ENCODE measurements at places on chromosomes 5 and 9. TPM values are rescaled to one million over a fixed set of nuclear protein-coding genes. Genes with fewer than 3 reads are reported as not detected.

ANKH gene
- 4.7 TPM for total RNA-seq

- DNase-seq: no peak
These were observed 41.4 kb downstream of the PAX5 start for GRCh38 chr9:36992501-36993316.

GRCh38 chr5:83517072-83517687, 45.6 kb downstream of the VCAN start:
- no peak for DNase-seq

DND1 gene
- 0.35 TPM for total RNA-seq

GRCh38 chr9:125637241-125637640, 69.8 kb downstream of the MAPKAP1 start:
- no peak for DNase-seq

GRCh38 chr5:179370490-179371120, 25.3 kb upstream of the ADAMTS2 start:
- no peak for DNase-seq

GRCh38 chr9:27195191-27195590, 86.2 kb downstream of the TEK start:
- DNase-seq: no peak

TDRD7 gene
- total RNA-seq: 17.2 TPM

SPTAN1 gene
- 206 TPM for total RNA-seq

GRCh38 chr5:169013208-169013728, 287.7 kb downstream of the SLIT3 start:
- DNase-seq: peak; percentile 6

Data from renal cortical epithelial cell (primary cell).